ENCODE measurements at places on chromosomes 2 and 18. TPM values are rescaled to one million over a fixed set of nuclear protein-coding genes. Genes with fewer than 3 reads are reported as not detected.

Gene HOXD4
- 60.4 TPM for polyA plus RNA-seq

Gene STEAP3
- 1.3 TPM for polyA plus RNA-seq

Gene C2orf74
- polyA plus RNA-seq = 42.4 TPM

Gene ANKRD44
- 15.5 TPM for polyA plus RNA-seq

Gene PRPF40A
- 165 TPM for polyA plus RNA-seq

Gene SERPINB3
- polyA plus RNA-seq = 0.12 TPM

Gene CERS6
- polyA plus RNA-seq = 51.1 TPM

GRCh38 chr2:231250146-231250545 is 51.7 kb downstream of the ARMC9 start:
- DNase-seq = no peak

DNA sequence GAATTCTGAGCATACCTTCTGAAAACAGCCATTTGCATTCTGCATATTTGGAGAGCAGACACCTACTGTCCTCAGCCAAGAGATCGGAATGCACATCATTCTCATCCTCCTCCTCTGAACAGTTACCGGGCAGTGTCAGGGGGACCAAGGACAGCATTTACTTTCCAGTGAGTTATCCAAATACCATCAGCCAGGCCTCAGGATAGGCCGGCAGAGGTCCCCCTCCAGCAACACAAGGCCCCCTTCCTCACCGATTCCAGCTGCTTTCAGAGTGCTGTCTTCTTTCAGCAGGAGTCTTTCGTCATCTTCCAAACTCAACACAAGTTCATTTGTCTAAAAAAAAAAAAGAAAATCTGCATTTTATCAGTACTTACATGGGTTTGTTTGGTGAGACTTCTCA is 55.3 kb downstream of the C2orf76 start:
- DNase-seq = no peak

GRCh38 chr2:240205348-240205747 is 64.9 kb upstream of the OTOS start:
- no peak for DNase-seq

DNA sequence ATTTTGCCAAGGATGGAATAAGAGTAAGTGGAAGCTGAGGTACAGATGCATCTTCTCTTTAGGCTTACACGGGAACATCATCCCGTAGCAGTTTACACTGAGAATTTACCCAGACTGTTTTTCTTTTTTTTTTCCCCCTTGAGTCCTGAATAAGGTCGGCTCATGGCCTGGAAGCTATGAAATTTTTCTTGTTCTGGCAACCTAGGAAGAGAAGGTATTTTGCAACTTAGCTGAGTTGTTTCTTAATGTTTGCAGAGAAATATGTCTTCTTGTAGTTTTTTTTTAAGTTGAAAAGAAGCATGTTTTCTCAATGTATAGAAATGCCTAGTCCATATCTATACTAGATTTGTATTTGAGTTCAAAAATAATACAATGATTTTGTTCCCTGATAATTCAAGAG is 712.5 kb downstream of the TDRD15 start:
- no peak for DNase-seq

DNA sequence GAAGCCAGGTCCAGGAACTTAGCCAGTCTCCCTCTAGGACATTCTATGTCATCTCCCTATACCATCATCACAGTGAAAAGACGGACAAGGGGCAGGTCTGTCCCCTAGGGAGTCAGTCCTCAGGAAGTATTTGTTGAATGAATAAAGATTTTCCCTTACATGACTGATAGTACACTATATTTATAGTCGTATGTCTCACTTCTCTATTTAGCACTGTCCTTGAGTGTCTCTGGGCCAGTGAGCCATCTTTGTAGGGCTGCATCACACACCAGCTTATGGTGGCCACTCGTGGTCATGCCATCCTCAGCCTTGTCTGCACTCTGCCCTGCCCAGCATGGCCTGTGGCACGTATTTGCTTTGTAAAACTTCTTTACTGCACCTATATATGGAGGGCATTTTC is 25.8 kb downstream of the PTPN18 start:
- DNase-seq = no peak

- DNase-seq = no peak
These were observed 5.1 kb upstream of the CALCRL start for GRCh38 chr2:187453078-187453641.

GRCh38 chr18:286515-287310 is 18.9 kb upstream of the THOC1 start:
- peak; percentile 38 for DNase-seq

DNA sequence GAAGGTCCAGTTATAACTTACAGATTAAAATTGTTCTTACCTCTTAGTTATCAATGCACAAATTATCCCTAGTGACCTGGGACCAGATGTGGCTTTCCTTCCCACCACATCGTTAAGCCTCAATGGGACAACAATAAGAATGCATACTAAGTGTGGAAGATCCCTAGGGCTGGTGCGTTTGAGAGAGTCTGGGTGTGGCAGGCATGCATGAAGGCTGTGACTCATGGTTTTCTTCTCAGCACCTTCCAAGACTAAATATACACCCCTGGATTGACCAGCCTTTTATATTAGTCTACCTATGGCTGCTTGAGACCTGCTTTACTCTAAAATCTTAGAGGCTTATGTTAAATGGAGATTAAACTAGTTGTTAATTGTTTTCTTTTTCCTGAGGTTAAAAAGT is 261.7 kb upstream of the SLC14A2 start:
- no peak for DNase-seq

GRCh38 chr2:28901841-28902240 is 7.4 kb downstream of the WDR43 start:
- no peak for DNase-seq

- no peak for DNase-seq
These were observed 900.4 kb upstream of the CDH2 start for GRCh38 chr18:29077344-29077743.

DNA sequence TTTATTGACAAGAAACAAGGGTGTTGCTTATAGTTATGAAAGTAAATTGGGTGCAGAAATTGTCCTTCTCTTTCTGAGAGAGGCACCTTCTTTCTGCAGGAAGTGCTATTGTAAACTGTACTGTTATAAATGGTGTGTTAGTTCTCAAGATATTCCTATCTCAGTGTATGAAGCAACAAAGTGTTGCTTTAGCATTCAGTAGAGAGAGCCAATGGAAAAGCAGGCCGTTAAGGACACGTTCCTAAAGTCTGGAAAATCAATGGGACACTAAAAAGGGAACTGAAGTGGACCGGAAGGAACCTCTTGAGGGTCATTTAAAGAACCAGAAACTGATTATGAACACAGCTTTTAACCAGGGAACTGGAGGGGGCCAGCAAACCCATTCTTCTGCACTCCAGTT is 510.0 kb upstream of the ZEB2 start:
- DNase-seq = no peak

DNA sequence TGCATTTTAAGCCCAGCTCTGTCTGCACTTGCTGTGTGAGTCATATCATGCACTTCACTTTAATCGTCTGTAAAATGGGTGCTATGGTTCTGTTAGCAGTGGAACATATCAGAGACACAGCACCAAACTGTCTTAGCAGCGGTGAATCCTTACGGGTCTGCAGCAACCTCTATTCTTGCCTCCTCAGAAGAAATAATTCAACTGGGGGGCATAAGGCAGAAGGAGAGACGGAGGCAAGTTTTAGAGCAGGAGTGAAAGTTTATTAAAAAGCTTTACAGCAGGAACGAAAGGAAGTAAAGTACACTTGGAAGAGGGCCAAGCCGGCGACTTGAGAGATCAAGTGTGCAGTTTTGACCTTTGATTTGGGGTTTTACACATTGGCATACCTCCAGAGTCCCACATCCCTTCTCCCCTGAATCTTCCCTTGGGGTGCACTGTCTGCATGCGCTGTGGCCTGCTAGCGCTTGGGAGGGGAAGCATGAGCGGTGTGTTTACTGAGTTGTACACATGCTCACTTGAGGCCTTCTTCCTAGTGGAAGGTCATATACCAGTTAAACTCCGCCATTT is 109.8 kb downstream of the DDX1 start:
- no peak for DNase-seq

- no peak for DNase-seq
These were observed 9.2 kb downstream of the NMI start for GRCh38 chr2:151280271-151280670.

DNA sequence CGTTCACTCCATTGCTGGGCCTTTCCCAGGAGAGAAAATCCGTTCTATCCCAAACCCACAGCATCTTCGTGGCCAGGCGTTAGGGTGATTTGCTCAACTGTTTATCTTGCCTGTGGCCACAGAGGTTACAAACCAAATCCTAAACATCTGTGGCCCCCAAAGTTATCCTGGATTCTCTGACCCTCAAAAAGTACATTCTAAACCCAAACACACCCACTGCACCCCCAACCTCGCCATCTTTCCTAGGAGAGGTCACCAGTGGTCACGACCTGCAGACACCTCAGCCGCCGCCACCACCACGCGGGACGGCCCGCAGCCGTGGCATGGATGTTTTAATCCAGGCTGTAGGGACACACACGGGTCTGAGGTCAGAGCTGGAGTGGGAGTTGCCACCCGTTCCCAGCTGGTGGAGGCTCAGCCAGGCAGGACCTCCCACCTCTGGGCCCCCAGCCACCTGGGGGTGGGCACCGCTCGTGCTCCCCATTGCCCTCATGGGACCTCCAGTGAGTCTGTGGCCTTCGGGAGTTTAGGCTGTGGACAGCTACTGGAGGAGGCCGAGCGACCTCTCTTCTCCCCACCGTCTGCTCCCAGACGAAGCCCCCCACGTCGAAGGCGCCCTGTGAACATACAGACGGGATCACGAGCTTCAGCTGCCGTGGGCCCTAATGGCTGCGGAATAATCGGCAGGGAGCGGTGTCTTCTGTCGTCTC is 72.0 kb downstream of the KCNG2 start:
- DNase-seq = no peak

DNA sequence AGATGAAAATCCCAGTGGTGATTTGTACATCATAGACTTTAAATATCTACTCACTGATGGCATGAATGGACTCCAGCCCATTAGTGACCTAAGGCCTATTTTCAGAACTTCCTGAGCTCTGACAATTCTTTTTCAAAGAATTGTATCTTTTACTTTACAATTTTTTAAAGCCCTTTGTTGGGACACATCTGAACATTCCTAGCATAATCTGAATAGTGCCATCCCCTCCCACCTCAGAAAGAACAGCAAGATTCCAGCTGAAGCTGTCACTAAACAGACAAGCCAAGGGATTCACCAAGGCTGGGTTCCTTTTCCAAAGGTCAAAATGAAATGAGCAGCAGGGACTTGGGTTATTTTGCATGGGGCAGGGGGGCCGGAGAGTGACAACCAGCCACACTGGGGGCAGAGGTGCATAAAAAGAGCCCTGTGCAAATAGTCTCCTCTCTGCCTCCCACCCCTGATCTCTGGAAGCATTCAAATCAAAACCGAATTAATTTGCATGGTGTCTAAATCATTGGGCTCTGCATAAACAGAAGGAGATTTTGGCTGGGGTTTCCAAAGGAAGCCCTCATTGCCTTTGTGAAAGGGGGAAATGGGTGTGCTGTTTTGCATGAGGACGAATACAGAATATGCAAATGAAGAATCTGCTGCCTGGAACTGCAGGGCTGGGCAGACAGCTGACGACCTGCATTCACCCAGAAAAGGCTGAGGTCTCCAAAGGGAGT is 17.2 kb downstream of the EPHA4 start:
- DNase-seq = no peak

DNA sequence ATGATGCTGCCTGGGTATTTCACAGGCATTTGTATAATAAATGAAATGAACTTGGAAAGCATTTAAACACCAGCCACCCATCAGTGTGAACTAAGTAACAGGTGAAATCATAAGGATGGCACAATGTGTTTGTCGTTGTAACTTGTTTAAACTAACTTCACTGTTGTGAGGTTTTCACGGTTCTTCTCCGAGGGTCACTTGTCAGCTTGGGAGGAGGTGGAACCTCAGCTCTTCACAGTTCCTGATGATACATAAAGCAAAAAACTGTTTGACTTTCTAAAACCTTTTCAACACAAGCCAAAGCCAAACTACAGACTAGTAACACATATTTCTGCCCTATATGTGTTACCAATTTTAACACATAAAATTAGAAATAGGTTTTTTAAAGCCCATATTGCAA is 13.1 kb downstream of the TMEM18 start:
- no peak for DNase-seq

DNA sequence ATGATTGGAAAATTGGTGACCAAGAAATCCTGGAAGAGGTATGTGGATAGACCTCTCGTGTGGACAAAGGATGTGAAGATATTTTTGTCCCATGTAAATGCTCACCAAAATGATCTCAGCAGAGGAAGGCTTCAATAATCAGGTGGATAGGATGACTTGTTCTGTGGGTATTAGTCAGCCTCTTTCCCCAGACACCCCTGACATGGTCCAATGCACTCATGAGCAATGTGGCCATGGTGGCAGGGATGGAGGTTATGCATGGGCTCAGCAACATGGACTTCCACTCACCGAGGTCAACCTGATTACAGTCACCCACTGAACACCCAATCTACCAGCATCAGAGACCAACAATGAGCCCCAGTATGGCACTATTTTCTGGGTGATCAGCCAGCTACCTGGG is 20.2 kb downstream of the CHRNA1 start:
- DNase-seq = no peak

- DNase-seq = no peak
These were observed 210.3 kb downstream of the CDH20 start for GRCh38 chr18:61543518-61543917.

DNA sequence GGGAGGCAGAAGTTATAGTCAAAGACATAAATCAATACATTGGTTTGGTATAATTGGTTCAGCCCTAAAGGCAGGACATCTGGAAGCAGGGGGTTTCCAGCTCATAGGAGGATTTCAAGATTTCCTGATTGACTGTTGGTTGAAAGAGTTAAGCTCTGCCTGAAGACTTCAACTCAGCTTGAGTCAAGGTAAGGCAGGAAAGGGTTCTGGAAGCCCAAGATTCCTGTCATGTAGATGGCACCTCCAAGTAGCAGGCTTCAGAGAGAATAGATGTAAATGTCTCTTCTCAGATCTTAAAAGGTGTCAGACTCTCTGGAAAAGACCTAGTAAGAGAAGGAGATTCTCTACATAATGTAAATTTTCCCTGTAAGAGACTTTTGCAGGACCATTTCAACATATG is 335.3 kb downstream of the RIT2 start:
- DNase-seq = no peak

DNA sequence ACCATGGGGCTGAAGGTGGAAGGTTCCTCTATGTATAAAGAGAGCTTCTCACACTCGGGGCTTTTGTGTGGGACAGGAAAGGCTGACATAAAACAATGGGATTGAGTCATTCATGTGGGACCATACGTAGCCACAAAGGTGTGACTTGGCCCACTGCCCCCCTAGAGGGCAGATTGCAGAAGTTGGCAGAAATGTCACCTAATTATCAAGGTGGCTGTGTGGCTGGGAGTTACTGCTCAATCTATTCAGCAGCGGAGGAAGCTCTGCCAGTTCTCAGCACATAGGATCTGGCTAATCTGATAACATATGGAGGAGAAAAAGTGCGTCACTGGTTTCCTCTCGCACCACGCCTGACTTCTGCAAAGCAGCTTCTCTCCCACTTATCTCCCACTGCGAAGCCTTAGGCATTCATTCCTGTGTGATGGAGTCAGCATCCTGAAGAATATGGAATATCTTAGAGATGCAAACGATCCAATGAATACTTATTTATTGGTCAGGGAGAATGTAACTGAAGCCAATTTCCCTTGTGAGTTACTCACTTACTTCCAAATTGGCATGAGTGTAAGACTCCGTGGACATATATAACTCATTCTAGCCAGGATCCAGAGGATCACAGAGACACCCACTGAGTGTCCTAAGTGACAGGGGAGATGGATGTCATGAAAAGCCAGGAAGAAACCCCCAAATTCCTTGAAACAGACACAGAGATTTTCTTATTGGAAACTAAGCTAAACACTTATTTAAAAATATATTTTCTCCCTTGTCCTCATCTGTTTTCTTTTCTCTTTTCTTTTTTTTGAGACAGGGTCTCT is 344.8 kb downstream of the TGIF1 start:
- no peak for DNase-seq

GRCh38 chr18:26763446-26764110 is 101.9 kb downstream of the AQP4 start:
- DNase-seq = no peak
